ENCODE measurements at places on chromosomes 16 and 17. TPM values are rescaled to one million over a fixed set of nuclear protein-coding genes. Genes with fewer than 3 reads are reported as not detected.

- DNase-seq = no peak
Observed at GRCh38 chr16:50213939-50214519, 52.3 kb upstream of the ADCY7 start.

The TEKT5 gene
- total RNA-seq = 0.16 TPM

DNA sequence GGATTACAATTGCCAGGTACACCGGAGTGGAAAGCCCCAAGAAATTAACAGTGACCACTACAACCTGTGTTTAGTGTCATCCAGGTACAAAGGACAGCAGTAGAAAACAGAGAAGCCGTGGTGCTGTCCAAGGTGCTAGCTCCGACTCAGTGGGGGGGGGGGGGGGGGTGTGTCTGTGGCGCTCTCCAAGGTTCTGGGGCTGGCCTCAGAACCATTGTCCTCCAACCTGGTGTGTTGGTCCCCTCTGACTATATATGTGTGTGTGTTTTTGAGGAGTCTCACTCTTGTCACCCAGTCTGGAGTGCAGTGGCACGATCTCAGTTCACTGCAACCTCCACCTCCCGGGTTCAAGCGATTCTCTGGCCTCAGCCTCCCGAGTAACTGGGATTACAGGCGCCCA, 5.8 kb upstream of the ZNF23 start:
- peak; percentile 45 for DNase-seq

DNA sequence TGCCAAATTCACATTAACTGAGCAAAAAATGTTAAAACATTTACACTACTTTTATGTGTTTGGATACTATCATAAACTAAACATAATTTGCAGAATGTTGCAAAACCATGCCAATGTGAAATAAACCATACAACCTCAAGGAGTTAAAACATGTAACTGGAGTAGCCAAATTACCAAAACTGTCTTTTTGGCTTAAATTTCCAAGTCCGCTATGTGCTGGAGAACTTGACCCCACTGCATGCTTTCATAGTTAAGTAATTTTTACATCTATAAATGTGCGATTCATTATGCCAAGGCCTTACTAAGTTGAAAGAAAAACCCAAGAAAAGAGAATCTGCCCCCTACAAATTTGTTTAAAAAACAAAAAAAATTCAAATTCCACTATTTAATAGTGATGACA, 28.2 kb downstream of the BRD7 start:
- no peak for DNase-seq

GRCh38 chr17:78913115-78913514, 10.1 kb upstream of the CEP295NL start:
- no peak for DNase-seq

GRCh38 chr16:68281368-68282063, 17.2 kb downstream of the SLC7A6 start:
- no peak for DNase-seq

DNA sequence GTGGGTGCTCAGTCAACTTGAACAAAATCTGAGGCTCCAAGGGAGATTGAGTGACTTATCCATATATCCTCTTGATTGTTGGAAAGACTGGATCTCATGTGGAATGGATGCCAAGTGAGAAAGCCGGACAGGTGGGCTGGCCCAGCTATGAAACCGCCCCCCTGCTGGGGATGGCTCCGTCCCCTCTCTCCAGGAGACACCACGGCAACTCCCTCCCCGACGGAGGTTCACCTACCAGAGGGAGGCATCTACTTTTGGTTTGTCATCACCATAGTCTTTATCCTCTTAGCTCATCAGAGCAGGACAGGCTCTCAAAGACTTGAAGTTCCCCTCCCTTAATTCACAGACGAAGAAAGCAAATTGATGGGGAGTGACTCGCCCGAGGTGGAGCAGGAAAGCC, 1.8 kb upstream of the ALG1 start:
- DNase-seq = no peak

GRCh38 chr16:54654429-54654828, 276.2 kb upstream of the IRX5 start:
- DNase-seq = no peak

The TBC1D3L gene
- total RNA-seq = 15.6 TPM

DNA sequence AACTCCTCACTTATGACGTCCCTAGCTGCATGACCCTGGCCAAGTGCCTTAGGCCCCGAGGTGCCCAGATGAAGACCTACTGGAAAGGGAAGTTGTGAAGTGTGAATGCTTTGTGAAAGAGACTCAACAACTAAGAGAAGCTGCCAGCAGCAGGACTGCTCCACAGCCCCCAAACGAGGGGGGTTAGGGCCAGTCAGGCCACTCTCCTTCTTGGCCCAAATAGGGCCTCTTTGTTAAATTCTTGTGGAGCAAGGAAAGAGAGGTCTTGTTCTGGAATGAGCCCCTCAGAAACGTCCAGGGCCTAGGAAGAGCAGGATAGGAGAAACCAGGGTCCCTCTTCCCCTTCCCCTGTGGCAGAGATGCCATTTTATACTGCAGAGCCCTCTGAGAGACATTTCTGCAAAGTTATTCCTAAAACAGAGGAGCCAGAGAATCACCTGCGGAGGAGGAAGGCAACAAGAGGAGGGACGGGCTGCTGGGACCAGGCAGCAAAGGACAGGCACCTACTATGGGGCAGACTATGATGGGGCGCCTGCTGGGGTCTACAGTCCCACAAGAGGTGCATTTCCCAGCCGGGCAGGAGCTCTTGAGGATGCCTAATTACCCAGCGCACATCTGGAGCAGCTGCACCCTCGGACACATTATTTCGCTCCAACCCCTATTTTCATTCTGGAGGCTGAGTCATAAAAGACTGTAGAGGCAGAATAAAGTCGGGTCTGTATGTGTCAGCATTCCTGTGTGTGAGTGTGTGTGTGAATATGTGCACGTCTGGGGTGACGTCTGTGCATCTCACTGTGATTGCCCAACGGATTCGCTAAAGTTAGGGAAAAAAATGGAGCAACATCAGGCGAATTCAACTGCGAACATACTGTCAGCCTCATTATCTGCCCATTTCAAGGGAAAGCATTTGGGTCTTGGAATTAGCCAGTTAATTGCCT, 11.4 kb upstream of the HOXB9 start:
- no peak for DNase-seq

The STH gene
- total RNA-seq = not detected

DNA sequence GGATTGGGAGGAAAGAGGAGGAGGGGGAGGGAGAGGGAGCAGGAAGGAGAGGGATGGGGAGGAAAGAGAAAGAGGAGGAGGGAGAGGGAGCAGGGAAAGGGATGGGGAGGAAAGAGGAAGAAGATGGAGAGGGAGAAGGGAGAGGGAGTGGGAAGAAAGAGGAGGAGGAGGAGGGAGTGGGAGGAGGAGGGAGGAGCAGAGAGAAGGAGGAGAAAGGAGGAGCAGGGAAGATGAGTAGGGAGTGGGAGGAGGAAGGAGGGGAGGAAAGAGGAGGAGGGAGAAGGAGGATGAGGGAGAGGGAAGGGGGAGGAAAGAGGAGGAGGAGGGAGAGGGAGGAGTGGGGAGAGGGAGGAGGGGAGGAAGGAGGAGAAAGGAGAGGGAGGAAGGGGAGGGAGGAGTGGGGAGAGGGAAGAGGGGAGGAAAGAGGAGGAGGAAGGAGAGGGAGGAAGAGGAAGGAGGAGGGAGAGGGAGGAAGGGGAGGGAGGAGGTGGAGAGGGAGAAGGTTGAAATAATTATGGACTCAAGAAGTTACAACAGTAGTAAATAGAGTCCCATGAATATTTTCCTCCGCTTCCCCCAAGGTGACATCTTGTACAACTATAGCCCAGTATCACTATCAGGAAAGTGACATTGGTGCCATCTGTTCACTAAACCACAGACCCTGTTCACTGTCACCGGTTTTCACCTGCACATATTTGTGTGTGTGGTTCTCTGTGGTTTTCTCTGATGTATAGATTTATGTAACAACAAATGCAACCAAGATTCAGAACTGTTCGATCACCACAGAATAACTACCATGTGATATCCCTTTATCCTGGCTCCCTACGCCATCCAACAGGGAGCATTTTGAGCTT, 325.3 kb upstream of the EEF2KMT start:
- no peak for DNase-seq

The TNK1 gene
- total RNA-seq = 6.8 TPM

The ASB16 gene
- 0.27 TPM for total RNA-seq

- DNase-seq = no peak
Observed at GRCh38 chr17:68352041-68352440, 60.7 kb downstream of the ARSG start.

- no peak for DNase-seq
Observed at GRCh38 chr17:37818689-37819088, 73.8 kb upstream of the HNF1B start.

DNA sequence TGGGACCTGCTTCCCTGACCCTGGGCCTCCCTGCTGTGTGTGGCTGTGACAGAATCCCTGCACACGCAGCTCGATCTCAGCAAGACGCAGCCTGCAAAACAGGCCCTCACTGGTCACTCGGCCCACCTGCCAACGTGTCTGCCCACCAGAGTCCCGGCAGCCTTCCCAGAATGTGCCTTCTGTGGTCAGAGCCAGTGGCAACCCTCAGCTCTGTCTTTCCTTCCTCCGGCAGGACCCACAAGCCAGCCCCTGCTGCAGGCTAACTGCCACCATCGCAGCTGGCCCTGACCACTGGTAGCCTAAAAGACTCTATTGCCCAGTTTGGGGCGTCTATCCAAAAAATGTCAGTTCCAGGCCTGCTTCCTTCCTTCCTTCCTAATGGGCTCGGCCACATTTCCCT, 83.2 kb downstream of the LITAF start:
- DNase-seq = no peak

GRCh38 chr17:79420318-79421243, 190.3 kb downstream of the RBFOX3 start:
- peak; percentile 80 for DNase-seq

- no peak for DNase-seq
Observed at GRCh38 chr17:37405955-37406634, 541 bp downstream of the ACACA start.

DNA sequence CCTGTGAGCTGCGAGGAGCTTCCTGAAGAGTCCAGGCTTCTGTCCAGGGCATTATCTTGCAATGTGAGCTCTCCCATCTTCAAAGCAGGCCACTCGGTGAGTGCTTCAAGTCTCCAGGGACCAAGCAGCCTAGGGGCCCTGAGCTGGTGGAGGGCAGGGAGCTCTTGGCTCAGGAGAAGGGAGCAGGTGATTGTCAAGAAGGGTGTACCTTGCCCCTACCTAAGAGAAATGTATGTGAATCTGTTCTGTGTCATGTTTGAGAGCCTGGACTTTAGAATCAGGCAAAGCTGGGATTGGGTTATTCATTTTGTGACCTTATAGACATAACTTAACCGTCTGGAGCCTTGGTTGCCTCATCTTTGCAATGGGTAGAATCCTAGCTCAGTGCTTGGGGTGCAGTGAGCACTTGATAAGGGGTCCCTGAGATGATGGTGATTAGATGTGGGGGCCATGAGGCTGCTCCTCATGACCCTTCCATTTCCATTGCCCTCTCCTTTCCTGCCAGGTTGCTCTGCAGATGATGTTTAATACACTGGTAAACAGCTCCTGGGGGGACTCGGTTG, 15.9 kb downstream of the ZNF768 start:
- DNase-seq = no peak

The ZNF263 gene
- total RNA-seq = 22.0 TPM

DNA sequence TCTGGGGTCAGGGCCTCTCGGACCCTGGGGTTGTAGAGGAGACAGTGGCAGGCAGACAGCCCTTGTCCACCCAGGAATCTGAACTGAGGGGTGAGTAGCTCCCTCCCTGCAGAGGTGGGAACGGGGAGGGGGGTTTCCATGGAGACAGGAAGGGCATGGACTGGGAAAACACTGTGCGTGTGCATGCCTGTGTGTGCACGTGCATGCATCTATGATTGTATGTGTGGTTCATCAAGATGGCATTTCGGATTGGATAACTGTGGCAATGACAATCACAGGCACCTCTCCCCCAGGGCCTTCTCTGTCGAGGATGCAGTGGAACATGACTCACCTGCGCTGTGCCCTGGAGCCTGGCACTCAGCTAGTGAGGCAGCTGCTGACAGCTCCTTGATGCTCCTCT, 6.1 kb upstream of the CD300C start:
- no peak for DNase-seq

DNA sequence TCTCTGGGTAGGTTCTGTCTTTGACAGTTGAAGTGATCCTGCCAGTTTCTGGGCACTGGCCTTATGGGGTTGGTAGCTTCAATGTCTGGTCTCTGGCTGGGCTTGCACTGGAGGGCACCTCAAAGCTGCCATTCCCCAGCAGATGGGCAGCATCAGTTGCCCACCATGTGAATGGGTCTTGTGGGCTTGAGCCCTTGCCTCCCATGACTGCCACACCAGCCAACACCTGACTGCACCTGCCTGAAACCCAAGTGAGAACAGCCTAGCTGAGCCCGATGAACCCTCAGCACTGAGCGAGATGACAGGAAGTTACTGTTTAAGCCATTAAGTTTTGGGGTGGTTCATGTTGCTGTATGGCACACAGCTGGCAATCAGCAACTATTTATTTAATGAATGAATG, 69.1 kb upstream of the AXIN2 start:
- DNase-seq = no peak

The MYO1D gene
- 8.3 TPM for total RNA-seq

The MGRN1 gene
- total RNA-seq = 70.8 TPM

GRCh38 chr17:1470755-1471462, 14.9 kb upstream of the CRK start:
- no peak for DNase-seq

DNA sequence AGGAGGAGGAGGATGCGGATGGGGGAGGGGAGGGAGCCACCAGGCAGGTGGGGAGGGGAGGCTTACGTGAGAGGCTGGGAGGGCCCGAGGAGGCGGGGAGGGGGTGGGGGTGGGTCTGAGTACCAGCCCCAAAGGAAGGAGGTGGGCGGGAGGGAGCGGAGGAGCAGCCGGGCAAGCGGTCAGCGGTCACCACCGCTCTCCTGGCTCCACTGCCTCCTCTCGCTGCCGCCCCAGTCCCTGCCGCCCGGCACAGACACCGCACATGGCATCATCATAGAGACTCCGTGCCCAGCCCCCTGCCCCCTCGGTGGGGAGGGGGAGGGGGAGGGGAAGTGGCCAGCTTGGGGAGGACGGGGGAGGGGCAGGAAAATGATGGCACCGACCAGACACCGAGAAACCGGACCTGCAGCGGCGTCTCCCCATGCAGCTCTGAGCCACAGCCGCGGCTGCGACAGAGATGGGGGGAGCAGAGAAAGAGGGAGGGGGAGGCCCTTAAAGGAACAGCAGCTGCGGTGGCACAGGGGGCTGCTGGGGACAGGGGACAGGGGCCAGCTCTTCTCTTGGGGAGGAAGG, at the start of gene TLCD3B:
Gene TLCD3B (minus strand): TSS at position 431 of the 573 bp plus-strand sequence. CDS start 744 bp downstream, outside the sequence.
- DNase-seq = no peak

GRCh38 chr16:9660898-9661297, 521.3 kb downstream of the GRIN2A start:
- no peak for DNase-seq

The HOXB6 gene
- total RNA-seq = not detected

Measured in activated CD8-positive, alpha-beta T cell treated with anti-CD3 and anti-CD28 coated beads for 36 hours (primary cell).